Activated effector memory CD4-positive, alpha-beta T cell treated with Interleukin-2 at 50 U/mL for 16 hours (primary cell): ENCODE measurements at places on chromosomes 7 and 10.

DNA sequence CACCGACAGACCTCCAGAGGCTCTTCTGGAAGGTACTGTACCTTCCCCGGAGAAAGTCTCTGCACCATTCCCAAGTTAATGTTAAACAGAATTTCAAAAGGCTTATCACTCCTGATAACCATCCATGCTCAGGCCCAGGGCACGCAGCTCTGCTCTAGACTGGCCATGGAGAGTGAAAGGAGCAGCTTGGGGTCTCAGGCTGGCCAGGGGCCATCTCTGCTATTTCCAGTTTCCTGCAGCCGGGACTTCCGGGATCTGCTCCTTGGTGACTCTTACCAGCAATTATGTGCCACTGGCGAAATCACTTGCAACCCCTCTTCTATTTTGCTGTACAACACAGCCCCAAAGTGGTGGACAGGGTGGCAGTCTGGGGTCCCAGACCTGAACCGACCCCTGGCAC lies 6.0 kb downstream of the CLDN15 start:
- DNase-seq: no peak

GRCh38 chr10:15370856-15371701 lies at the start of gene FAM171A1:
TSS of gene FAM171A1 (minus strand) at chr10:15371289. CDS start at chr10:15371052, 237 bp downstream.
- peak; percentile 42 for DNase-seq

DNA sequence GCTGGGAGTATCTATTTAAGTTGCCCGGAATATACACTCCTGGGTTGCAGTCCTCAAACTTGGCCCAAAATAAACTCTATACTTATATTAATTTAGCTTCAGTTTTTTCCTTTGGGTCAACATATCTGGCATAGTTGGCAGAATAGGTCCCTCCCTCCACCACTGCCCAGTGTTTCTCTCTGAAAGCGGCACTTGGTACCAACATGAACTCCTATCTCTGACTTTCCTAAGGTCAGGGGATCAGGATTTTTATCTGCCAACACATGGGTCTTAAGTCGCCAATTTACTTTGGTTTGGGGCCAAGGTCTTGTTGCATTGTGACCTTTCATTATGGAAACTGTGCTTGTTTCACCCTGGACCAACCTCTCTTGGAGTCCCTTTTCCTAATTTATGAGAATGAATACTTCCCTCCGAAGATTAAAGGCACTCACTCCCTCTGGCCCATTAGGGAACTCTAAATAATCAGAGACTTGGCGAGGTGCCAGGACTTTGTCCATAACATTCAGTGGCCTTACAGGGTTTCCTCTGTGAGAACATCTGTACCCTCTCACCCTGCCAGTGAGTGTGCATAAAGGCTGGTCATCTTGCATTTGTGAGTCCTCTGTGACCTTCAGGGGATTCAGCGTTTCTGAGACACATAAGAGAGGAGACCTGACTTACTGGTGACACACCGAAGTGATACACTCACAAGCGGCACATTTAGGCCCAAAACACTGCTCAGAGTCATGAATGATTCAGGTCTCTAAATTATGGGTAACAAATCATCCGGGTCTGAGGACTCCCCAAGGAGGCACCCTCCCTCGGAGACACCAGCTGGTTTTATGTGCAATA lies 19.7 kb upstream of the FKBP9 start:
- DNase-seq: no peak

GRCh38 chr10:99340650-99341049 lies 11.5 kb downstream of the CNNM1 start:
- DNase-seq: no peak

- DNase-seq: no peak
These were observed 61.2 kb downstream of the KLF6 start for GRCh38 chr10:3723766-3724165.

DNA sequence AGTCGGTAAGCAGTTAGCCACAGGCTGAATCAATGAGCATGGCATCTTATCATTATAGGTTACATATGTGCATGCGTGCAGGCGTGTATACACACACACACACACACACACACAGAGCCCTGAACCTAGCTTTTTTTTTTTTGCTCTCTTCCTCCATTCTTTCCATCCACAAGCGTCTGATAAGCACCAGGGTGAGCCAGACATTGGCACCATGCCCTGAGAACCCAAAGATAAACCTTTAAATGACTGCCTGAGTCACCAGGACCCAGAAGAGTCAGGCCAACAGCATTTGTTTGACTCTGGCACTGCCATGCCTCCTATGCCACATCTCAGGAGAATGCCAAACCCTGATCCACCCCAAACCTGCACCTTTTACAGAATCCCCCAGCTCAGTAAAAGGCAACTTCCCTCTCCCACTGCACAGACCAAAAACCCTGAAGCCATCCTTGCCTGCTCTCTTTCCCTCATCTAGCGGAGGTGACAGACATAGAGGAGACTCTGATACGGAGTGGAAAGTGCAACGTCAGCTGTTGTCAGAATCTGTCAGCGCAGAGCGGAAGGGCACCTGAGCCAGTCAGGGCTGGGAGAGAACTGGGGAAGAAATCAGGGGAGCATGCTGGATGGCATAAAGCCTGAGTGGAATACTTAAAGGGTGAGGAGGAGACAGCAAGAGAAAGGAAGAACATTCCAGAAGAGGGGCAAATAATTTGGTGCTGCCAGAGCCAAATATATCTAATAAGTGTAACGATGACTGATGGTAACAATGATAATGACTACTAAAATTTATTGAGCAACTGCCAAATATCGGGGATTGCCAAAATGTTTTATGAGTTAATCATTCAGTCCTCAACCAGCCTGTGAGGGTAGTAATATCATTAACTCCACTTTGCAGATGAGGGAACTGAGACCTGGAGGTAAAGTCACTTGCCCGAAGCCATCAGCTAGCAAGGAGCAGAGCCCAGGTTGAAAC lies 3.2 kb downstream of the PARP12 start:
- DNase-seq: peak; percentile 12

DNA sequence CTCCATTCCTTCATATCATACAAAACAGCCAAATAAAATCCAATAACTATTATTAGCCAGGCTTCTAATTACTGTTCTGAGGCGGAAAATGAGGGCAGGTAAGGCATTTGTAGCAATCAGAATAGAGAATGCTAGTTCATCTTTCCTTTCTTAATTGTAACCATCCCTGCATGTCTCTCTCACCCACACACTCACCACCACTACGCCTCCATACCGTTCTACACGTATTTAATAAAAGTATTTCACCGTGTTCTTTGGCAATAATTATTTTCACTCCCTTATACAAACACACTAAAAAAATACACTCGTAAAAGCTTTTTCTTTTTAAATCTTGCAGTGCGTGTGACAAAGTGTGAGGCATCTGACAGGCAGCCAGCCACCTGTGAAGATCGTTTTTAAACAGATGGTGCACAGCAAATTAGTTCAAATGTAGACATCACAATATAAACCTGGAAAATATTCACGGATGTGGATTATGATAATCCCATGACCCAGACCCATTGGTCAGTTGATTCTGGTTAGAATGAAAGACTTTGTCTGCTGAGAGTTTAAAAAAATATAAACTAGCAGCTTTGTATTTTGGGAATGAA lies 653.6 kb downstream of the REEP3 start:
- no peak for DNase-seq

- no peak for DNase-seq
These were observed 145.6 kb downstream of the EXOC4 start for GRCh38 chr7:133398506-133398905.

DNA sequence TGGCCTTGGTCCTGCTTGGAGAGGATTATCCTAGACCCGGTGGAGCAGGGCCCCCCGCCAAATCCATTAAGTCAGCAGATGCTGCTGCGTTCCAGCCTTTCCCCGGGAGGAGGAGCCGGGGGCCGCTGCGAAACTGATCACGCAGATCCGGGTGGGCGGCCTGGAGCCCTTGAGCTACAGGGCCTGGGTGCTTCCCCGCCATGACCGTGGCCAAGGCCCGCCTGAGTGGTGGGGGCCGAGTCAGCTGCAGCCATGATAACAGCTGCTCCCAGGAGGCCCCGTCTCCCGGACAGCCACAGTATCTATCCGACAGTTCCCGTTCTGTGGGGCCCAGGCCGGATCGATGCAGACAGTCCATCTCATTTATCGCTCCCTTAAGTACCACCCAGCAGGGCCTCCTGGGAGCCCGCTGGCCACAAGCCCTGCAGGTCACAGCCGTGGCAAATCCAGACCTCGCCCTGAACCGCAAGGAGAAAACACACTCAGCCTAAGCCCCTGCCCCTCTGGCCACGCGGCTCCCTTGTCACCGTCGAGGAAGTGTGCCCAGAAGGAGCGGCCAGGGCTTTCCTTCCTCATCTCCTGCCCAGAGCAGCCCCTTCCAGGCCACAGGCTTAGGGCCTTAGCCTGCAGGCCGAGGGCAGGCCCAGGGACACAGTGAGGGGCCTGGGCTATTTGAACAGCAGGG lies 34.4 kb upstream of the SLC29A4 start:
- no peak for DNase-seq

DNA sequence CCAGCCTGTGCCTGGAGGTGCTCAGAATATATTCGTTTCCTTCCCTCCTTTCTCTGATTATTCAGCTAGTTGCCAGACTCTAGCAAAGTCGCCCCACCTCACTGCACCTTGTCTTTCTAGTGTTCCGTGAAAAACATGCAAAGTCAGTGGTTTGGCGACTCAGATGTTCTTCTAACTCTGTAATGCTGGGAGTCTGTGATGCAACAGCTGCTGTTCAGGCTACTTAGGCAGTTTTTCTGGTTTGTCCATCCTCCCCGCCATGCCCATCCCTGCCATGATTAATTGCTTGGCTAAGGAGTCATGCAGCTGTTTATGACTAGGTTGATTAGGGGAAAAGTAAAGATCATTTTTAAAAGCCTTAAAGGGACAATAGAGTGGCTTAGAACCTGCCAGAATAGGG lies 99.4 kb downstream of the MTPN start:
- no peak for DNase-seq

GRCh38 chr7:141837683-141838082 lies 3.6 kb downstream of the PRSS37 start:
- DNase-seq: no peak

DNA sequence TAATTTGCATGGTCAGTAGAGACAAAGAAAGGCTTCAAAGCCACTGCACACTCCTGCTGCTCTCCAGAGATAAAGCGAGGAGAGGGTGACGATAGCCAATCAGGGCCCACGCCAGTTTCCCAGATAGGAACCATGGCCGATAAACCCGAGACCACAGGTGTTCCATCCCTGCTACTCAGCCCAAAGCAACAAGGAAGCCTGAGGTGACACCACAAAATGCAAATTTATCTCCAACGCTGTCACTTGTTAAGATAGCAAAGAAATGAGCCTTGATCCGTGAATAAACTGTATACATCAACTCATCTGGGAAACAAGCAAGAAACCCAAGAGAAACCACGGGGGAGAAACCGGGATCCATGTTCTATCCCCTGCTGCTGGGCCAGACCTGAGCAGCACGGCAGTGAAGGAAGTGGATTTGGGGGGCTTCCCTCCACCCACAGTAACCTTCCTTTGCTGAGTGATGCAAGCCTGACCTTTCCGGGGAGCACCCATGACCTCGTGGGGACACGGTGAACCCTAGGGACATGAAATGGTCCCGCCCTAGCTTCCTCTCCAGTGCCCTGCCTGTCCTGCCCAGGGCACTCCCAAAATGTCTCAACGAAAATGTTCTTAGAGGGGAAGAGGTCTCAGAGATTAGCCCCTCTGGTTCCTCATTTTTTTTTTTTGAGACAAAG lies 164.6 kb downstream of the PTPRN2 start:
- DNase-seq: no peak

DNA sequence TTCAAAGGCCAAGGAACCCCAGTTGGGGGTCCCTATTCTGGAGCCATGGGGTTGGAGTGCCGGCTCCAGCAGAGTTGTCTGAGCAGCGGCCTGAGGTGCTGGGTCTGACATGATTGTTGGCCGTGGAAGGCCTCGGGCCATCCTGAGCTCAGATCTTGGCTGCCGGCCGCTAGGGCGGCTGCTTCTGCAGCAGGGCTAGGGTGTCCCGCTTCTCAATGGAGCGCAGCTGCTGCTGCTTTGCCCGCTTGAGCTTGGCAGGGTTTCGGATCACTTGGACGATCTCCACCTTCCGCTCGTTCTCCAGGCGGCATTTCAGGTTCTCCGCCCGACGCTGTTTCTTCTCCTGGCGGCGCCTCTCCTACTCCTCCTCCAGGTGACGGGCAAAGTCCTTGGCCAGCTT lies 171.1 kb downstream of the HIBADH start:
- DNase-seq: no peak

DNA sequence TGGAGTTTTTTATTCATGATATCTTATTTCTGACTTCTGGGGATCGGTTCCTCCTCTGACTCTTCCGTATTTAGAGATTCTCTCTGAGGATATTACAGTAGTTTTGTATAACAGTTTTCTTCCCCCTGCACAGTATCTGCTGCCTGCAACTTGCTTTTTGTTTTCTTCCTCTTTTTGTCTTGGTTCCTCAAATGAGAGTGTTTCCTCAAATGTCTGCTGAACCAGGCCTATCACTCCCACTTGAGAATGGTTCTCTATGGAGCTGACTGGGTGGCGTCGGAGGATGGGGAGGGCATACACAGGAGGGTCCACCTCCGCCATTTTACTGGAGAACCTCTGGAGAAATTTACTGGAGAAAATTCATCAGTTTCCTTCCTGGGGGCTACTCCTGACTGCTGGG lies 27.7 kb downstream of the ARHGAP22 start:
- DNase-seq: no peak

DNA sequence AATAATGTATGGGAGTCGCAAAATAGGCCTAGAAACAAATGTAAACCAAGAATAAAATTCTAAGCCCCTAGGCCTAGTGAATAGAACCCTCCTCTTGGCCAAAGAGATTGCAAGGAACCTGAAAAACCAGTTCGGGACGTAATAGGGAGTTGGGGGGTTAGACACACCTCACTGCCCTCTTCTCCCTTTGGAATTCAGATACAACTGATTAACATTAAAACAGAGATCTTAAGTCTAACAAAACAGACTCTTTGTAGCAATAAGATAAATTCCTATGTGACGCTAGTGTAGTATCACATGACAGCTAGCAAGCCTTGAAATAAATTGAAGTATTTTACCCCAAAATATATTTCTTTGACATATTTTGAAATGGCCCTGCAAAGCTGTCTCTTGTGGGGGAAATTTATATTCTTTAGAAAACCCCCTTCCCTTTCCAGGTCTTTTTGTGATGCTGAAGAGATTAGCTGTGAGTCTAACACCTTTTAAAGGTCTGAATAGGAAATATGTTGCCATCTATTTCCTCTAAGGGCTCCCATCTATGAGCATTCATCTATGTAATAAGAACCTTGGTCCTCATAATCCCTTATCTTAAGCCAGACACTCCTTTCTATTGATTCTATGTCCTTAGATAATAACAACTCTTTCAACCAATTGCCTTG lies 623.4 kb upstream of the NRG3 start:
- no peak for DNase-seq
